ENCODE measurements at places on chromosomes 11 and 22.

GRCh38 chr11:45385423-45385822, 99.3 kb upstream of the SYT13 start:
- DNase-seq, result no peak

DNA sequence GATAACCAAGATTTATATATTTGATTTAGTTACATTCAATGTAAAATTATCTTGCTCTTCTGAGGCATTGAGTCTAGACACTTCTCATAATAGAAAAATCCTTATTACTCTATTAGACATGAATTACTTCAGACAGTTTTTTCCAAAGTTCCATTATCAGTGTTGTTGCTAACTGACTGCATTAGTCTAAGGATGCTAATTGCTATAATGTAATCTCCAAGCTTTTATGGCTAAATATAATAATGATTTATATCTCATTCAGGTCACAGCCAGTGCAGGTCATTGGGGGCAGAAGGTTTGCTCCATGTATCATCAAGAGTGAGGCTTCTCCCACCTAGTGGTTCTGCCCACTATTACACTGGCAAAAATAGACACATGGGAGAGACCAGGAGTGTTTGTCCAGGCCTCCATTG, 377.2 kb upstream of the DDI1 start:
- no peak for DNase-seq

DNA sequence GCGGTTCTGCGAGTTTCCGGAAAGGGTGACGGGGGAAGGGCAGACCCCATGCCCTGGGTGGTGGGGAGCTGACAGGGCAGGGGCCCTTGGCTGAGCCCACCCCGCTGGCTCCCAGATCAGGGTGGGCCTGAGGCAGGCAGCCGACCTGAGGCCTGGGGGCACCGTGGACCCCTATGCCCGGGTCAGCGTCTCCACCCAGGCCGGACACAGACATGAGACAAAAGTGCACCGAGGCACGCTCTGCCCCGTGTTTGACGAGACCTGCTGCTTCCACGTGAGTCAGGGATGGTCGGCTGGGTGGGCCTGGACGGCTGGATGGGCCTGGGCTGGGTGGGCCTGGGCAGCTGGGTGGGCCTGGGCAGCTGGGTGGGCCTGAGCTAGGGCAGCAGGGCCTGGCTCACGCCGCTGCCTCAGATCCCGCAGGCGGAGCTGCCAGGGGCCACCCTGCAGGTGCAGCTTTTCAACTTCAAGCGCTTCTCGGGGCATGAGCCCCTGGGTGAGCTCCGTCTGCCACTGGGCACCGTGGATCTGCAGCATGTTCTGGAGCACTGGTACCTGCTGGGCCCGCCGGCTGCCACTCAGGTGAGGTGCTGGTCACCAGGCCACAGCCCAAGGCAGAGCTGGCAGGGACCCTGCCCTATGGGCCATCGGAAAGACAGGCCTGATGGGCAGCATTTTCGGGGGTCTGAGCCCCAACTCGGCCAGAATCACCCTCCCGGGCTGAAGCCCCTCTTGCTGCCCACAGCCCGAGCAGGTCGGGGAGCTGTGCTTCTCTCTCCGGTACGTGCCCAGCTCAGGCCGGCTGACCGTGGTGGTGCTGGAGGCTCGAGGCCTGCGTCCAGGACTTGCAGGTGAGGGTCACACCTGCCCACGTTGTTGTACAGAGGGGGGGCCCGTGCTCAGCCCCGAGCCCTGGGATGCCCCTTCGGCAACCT, 1.5 kb downstream of the SYT8 start:
- no peak for DNase-seq

- peak; percentile 10 for DNase-seq
Measured at GRCh38 chr11:3950996-3951660, 95.7 kb downstream of the STIM1 start.

- no peak for DNase-seq
Measured at GRCh38 chr11:26688701-26689100, 33.2 kb downstream of the SLC5A12 start.

DNA sequence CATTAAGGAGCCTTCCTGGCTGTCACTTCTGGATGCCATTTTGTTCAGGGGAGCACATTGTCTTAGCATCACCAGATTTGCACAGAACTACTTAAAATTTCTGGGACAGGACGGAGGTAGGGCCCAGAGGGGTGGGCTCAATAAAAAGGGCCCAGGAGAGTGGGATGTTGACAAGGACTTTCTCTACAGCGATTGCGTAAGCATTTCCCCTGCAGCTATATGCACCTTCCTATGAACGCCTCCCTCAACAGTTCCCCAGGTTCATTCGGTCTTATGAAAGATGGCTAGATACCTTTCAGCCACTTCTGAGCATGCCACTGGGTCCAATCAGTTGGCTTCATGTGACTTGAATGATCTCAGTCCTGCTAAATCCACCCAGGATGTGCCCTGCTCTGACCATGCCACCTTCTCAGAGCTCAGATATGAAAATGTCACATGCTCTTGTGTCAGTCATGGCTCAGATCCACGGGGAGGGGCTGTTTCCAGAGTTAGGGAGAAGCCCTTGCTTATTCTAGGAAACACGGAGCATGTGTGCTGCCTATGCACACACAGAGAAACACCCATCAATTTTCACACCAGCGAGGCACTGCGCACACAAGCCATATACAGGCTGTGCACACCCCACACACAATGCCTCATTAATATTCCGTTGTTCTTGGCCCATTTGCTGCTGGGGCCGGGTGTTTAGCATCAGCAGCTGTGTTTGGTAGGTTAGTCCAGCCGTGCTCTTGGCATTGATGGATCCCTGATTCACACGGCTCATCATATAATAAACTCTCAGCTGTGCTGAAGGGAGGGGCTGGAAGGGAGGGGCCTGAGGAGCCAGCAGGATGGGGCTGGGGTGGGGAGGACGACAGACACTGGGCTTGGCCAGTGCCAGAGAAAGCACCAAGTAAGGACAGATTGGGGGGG, 52.5 kb upstream of the NNMT start:
- no peak for DNase-seq

GRCh38 chr11:1148752-1149180, 9.0 kb upstream of the MUC5AC start:
- DNase-seq, result no peak

- no peak for DNase-seq
Measured at GRCh38 chr22:49372111-49372529, 455.6 kb downstream of the BRD1 start.
